ENCODE measurements at places on chromosomes 5 and 9. TPM values are rescaled to one million over a fixed set of nuclear protein-coding genes. Genes with fewer than 3 reads are reported as not detected.

Gene FOXD4L5
- total RNA-seq = 0.10 TPM

Gene PRRX2
- 5.2 TPM for total RNA-seq

Gene MTMR12
- 18.8 TPM for total RNA-seq

Gene TMEM171
- 6.3 TPM for total RNA-seq

All from A549 treated with DMSO at 1 μM for 4 hours (cell line).